ENCODE measurements at places on chromosomes 7 and 10.

DNA sequence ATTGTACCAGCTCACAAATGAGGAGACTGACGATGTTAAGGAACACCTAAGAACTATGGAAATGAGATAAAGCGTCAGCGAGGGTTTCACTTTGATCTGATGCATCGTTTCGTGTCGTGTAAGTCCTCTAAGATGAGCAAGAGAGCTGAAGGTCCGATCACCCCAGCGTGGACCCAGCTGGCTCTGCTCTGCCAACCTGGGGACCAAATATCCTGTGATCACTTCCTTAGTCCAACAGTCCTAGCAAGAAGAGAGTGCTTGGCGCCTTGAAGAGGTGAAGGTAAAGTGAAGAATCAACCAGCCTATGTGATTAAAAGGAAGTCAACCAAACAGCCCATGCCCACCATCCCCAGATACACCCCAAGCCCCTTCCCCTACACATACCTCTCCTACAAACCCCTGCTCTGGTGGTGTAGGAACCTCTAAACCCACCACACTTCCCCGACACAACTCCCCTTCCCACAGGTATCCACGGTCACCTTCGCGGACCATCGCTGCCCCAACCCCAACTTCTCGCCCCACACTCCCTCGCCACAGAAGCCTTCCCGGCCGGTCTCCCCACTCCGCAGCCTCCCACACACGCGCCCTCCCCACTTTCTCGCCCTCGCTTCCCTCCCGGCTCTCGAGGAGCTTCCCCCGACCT lies 722 bp downstream of the UPF2 start:
- peak; percentile 60 for DNase-seq

DNA sequence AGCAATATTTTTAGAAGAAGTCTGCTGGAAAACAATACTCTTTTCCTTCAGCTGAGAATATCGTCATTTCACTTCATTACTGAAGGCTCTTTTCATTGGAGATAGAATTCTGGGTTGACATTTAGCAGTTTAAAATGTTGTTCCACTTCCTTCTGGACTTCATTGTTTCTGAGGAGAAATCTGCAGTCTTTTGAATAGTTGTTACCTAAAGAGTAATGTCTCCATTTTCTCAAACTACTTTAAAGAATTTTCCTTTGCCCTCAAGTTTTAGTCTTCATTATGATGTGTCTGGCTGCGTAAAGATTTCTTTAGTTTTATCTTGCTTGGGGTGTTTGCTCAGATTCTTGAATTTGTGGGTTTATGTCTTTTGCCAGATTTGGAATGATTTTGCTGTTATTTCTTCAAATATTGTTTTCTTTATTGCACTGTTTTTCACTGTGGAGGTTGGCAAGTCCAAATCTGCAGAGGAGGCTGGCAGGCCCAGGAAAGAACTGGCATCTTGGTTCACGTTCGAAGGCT lies 136.3 kb downstream of the DNAJB6 start:
- DNase-seq: no peak

GRCh38 chr7:89170628-89171027 lies 375.1 kb upstream of the TEX47 start:
- no peak for DNase-seq

DNA sequence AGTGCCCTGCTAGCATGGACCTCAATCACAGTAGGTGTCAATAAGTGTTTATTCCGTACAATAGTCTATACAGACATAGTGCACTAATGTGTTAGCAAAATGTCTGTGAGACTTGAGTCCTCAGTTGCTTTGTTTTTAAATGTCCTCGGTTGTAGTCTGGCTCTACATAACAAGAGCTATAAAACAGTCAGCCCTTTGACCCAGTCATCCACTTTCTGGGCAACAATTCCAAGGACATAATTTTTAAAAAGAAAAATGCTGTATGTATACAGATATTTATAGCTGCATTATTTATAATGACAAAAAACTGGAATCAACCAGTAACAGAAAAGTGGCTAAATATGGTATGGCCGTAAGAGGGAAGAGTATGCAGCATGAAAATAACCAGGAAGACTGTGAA lies 2.8 kb upstream of the PDLIM1 start:
- no peak for DNase-seq

DNA sequence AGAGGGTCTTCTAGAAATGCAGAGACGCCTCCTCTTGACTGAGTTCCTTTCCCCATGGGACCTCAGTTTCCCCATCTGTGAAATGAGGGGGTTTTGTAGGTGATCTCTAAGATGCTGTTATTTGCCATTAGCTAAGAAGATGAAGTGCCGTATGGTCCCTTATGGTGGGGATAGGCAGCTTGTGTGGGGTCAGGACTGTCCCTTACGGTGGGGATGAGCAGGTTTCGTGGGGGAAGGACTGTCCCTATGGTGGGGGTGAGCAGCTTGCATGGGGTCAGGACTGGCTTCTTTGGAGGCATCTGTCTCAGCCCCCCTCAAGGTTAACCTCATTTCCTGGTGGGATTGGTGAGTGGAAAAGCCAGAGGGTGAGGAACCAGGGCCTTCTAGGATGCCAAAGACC lies 148.3 kb upstream of the GPR26 start:
- no peak for DNase-seq

Data from large intestine (tissue), 12 donors.